ENCODE measurements at places on chromosomes 13 and 19.

DNA sequence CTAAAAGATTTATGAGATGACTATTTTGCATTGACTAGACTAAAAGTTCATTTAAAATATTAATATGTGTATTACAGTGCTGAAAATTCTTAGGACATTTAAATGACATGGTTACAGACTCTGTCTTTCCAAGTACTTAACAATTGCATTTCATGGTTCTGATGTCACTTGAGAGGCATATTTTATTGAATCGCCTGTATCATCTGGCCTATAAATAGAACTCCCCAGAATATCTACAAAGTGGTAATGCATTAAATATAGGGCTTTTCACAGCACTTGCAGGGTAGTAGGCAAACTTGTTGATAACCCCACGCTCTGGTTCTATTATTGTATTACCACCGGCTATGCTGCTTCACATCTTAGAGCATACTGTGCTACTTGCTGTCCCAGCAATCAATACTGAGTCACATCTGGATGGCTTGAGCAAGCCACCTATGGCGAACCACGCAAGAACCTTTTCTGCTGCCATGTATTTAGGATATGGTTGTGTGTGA lies 400.6 kb downstream of the HS6ST3 start:
- no peak for DNase-seq

- DNase-seq, result peak; percentile 52
Observed at GRCh38 chr19:56839652-56840450, 675 bp downstream of the PEG3 start.

- no peak for DNase-seq
Observed at GRCh38 chr13:65907666-65908525, 1322.2 kb downstream of the PCDH9 start.

- DNase-seq, result no peak
Observed at GRCh38 chr19:38298821-38299680, 5.0 kb upstream of the C19orf33 start.

GRCh38 chr19:16285769-16286498 lies 38.7 kb upstream of the KLF2 start:
- no peak for DNase-seq

- DNase-seq, result no peak
Observed at GRCh38 chr19:33482476-33482875, 39.1 kb downstream of the PEPD start.

DNA sequence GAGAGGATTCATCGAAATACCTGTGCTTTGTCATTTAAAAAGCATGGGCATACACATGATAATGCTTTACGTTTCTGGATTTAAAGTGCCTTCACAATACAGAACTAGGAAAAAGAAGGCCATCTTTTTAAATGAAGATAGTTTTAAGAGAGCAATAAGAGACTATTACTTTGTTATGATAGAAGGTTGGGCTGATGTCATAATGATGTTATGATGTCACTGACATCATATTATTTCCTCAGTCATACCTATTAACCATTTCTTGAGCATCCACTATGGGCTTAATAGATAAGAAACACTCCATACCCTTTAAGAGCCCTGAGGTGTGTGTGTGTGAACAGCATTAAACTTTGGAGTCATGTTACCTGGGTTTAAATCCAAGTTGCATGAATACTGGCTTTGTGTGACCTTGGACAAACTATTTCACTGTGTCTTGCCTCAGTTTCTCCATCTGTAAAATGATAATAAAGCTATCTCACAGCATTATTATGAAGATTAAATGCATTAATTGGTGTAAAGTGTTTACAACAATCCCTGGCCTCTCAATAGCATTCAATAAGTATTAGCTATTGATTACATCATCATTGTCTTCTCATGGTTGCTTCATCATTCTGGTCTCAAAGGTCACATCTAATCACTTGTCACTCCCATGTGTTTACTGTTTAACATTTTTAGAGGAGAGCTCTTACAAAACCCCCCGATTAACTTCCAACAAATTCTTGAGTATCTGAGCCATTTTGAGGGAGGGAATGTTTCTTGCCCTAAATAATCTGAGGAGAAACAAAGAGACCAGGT lies 11.1 kb downstream of the ZNF181 start:
- no peak for DNase-seq

DNA sequence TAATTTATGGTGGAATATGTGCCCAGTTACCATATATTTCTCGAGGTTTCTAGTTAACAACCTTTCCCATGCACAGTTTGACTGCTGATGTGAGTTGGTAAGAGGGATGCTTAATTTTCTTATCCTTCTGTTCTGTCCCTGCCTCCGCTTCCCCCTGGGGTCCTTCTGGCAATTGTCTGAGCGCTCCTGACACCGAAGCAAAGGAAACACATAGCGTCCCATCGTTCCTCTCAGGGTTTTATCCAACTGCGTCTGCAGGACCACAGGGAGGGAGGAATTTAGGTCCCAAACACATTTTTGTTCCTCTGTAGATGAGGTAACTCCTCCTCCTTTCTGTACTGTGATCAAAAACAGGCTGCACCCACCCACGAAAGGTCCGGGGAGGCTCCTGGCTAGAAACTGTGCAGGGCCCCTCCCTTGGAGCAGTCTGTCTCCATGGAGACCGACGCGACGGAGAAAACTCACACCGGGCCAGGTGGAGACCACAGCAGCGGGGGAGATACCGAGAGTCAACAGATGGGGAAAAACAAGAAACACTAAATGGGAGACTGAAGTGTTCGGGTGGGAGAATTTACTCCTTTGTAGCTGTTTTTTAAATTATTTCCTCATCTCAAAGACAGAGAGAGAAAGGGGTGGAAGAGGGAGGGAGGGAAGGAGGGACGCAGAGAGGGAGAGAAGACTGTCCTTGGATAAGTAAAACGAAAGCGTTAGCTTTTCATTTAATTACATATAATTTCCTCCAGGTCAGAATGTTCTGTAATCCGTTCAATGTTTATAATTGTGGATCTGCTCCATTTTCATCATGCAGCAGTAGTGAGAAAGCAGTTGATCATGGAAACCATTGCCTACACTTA lies 191.8 kb upstream of the NBEA start:
- no peak for DNase-seq

DNA sequence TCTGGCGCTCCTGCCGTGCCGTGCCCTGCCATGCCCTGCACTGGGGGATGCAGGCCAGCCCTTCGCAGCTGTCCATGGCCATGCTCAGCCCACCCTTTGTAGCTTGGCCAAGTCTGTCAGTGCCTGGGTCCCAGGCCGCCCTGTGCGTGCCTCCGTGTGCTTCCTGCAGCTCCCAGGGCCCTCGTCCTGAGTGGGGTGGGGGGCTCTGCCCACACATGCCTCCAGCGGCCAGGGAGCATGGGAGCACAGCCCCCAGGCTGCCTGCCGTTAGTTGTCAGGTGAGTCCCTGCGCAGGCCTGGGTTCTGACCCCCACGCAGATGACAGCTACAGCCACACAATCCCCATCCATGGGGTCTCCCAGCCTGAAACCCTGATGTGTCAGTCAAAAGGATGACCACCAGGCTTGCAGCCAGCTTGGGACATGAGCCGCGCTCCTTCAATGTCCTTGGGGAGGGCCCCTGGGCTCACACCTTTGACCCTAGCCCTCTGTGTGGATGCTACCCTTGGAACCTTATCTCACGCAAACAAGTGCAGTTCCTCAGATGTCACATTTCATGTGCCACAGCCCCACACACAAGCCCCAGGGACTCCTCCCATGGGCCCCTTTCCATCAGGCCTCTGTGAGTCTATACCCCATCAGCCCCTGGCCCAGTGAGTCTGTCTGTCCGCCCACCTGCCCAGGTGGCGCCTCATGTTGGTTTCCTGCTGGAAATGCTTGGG lies 24.5 kb downstream of the TMED1 start:
- no peak for DNase-seq

All from stimulated activated naive B cell treated with anti-CD40 and anti-IgM and Interleukin-4, amounts not matched to agents 10 μg/mL and 1 μg/mL and 100 μg/mL, for 72 hours (primary cell).